Naive thymus-derived CD8-positive, alpha-beta T cell (primary cell): ENCODE measurements at places on chromosomes 2 and 18.

GRCh38 chr2:149400997-149401396 is 70.6 kb downstream of the LYPD6 start:
- DNase-seq, result no peak

DNA sequence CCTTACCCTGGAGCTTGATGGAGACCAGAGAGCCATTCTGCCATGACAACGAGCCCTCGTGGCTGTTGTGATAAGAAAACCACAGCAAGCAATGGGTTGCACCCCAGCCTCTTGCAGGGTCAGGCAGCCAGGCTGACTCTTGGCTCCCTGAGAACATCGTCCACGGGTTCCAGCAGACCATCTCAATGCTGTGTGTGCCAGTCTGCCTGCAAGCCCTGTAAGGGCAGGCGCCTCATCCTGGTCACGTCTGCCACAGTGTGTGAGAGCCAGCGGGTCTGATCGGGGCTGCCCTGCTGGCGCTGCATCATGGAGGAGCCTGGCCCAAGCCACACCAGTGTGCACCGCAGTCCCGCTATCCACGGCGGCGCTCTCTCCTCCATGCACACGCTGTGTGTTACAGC is 71.0 kb upstream of the MGAT4A start:
- no peak for DNase-seq

GRCh38 chr2:203104273-203104672 is 89.6 kb downstream of the NBEAL1 start:
- DNase-seq, result no peak

DNA sequence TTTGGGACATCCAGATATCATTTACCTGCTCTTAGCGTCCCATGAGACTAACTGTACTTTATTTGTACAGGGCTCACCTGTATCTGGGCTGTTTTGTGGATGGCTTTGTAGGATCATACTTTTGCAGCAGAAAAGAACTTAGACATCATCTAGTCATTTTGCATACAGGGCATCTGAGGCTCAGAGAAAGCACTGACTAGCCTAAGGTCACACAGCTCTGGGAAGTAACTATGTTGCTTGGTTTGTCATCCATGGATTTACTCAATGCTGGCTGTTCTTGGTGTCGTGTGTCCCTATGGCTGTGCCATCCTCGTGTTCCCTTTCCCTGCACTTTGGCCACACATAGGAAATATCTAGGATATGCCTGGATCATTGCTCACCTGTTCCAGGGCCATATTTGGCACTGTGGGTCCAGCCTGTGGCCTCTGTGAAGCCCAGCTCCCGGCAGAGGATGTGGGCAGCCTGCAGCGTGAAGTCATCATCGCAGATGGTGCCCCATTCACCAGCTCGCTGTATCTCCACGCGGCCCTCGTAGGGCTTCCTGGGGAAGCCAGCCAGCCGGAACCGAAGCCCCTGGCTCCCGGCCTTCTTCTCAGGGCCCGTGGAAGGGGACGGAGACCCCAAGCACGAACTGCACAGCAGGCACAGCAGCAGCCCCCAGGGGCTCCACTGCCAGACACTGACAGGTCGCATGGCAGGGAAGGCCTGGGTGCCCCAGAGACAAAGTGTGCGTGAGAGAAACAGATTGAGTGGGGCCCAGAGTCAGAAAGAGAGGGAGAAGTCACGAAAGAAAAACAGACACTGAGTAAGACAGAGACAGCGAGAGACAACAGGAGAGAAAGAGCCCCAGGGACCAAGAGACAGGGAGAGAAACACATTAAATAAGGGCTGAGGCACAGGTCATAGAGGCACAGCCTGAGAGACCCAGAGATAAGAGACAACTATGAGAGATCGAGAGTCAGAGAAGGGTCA is 1.5 kb downstream of the LOXL3 start:
- no peak for DNase-seq

DNA sequence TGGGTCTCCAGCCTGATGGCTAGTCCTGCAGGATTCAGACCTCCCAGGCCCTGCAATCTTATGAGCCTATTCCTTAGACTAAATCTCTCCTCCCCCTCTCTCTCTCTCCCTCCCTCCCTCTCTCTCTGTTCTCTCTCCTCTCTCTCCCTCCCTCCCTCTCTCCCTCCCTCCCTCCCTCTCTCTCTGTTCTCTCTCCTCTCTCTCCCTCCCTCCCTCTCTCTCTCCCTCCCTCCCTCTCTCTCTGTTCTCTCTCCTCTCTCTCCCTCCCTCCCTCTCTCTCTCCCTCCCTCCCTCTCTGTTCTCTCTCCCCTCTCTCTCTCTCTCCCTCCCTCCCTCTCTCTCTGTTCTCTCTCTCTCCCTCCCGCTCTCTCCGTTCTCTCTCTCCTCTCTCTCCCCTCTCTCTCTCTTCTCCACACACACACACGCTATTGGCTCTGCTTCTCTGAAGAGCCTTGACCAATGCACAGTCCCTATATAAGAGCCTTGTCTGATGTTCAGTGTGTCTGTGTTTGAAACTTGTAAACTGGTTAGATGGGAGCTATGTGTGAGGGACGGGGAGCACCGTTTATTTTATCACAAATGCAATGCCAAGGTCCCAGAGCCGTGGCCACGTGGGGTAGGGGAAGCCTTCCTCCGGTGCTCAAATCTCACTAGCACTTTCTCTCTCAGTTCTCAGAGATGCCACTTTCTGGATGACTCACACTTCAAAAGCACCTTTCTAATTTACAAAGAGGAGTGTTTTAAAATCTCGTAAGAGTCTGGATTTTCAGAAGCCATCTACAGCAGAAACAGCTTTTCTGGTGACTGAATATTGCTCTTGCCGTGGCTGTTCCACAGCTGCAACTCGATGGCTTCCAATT is 9.4 kb upstream of the PRLH start:
- DNase-seq, result no peak

- DNase-seq, result no peak
These were observed 76.2 kb upstream of the CTAGE1 start for GRCh38 chr18:22493940-22494339.

DNA sequence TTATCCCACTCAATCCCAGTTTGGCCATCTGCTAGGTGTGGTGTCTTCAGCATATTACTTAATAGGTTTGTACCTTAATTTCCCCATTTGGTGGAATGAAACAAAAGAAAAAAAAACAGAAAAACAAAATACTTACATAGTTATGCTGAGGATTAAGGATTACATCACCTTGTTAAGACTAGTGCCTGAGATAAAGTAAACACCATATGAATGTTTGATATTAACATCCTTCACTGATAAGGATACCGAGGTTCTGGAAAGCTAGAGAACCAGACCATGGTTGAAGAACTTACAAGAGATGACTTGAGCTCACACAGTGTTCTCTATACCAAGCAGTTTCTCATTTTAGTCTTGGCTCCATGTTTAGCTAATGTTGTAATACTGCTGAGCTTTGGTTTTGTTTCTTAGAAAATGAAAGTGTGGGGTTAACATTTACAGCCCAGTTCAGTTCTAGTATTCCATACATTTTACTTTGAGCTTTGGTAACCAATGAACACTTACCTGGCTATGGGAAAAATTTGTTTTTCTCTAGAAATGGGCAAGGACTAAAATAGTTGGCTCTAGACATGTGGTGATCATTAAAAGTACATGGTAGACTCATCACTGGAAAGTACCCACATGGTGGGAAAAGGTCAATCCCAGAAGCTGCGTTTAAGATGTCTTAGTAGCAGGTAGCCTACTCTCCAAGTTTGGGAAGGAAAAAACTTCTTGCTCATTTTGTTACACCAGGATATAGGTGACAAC is 5.8 kb upstream of the GPD2 start:
- DNase-seq, result no peak

DNA sequence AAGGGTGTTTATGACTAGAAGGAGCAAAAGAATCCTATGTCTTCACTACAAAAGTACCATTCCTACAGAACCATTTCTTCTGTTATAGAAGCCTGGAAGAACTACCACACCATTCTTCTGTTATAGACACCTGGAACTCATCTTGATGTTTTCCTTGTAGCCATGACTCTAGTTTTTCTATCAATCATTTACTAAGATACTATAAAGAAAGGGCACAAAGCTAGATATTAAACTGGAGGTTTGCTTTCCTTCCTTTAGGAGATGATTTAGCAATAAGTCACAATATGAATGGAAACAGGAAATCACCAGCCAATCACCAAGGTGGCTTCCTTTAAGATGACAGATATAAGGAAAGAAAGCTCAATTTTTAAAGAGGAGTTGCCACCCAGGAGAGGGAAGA is 100.3 kb upstream of the NEUROD1 start:
- no peak for DNase-seq

DNA sequence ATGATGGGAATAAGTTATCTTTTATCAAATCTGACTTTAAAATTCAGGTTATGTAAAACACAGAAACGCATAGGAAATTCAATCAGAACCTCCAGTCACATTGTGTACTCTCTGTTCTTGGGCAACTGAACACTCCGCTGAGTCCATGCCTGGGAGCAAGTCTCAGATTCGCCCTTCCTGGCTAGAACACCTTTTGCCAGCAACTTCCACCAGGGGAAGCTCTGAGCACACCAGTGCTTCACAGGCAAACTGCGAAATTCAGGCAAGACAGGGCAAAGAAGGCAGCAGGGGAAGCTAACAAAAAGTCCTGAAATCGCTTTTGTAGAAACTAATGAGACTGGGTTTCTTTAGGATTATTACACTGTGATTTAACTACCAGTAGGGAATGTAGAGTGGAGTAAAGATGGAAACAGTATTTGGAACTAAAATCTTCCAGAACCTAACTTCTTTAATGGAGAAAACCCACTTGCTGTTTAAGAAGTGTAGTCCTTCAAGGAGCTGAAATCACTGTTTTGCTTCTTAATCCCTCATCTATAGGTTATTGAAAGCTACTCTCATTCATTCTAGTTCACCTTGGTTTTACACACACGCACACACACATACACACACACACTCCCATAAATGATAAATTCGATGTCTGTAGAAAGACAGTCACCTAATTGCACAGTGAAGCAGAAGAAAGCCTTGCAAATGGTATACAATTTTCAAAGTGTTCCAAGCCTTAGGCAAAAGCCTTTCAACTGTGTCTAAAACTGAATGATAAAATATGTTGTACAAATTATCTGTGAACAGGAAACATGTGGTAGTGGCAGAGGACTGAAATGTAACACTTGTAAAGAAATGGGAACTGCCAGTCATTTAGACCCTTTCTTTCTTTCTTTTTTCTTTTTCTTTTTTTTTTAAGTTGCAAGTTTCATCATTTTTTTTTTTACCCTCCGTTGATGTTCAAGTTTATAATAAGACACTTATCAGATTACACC is 214.5 kb downstream of the TMEM182 start:
- DNase-seq, result no peak

- DNase-seq, result no peak
These were observed 6.0 kb downstream of the CAVIN2 start for GRCh38 chr2:191840921-191841320.

GRCh38 chr2:196259507-196260481 is 88.4 kb upstream of the STK17B start:
- no peak for DNase-seq

DNA sequence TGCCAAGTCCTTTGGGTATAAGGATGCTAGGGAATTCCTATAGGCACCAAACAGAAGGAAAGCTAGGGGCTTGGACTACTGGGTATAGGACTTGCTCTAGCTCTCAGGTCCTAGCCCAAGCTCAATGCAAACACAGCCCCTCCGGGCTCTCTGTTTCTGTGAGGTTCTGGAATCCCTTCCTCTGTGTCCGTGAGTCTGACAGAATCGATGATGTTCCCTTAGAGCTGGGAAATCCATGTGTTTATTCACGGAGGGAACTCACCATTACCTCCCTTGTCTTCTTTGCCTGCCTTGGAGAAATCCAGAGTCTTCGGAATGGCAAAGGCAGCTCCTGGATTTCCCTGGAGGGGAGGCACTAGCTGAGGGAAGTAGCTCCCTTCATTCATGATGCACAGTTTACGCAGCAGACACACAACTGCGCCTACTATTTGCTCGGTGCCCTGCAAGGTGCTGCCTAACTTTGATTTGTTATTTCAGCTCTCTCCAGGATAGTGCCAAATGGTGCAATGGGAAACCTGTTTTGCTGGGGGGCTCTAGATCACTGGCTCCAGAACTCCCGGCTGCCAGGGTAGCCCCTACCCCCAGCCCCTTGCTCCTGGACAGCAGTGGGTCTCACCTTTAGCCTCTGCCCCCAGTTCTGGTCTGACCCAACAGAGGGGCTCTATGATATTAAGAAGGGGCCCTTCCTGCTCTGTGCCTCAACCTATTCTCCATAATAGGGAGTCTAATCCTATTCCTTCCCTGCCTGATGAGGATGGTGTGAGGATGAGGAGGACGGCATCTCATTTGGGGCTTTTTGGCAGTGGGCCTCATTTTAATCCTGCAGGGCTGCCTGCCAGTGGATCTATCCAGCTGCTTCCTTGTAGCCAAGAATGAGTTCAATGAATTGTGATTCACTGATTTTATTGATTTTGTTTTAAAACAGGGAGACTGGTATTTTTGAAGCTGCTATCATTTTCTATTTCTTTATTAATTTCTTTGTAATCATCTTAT is 8.4 kb upstream of the PSMD1 start:
- DNase-seq, result no peak

GRCh38 chr18:26471826-26472225 is 76.5 kb downstream of the KCTD1 start:
- no peak for DNase-seq

GRCh38 chr2:54099829-54100585 is 15.4 kb upstream of the ACYP2 start:
- no peak for DNase-seq

DNA sequence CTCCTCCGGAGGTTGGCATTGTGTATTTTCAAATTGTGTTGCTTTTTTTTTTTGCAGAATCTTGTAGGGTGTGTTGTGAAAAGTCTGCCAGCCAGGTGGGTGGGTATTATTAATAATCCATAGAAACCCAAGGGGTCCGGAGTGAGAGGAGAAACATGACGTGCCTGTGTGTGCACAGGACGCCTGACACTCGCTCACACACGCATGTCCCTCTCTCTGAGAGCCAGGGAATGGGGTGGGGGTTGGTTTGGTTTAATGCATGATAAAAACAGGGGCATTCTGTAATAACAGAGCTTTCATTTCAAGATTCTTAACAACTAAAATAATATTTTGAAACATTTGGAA is 224.8 kb downstream of the FAM210A start:
- DNase-seq, result no peak

DNA sequence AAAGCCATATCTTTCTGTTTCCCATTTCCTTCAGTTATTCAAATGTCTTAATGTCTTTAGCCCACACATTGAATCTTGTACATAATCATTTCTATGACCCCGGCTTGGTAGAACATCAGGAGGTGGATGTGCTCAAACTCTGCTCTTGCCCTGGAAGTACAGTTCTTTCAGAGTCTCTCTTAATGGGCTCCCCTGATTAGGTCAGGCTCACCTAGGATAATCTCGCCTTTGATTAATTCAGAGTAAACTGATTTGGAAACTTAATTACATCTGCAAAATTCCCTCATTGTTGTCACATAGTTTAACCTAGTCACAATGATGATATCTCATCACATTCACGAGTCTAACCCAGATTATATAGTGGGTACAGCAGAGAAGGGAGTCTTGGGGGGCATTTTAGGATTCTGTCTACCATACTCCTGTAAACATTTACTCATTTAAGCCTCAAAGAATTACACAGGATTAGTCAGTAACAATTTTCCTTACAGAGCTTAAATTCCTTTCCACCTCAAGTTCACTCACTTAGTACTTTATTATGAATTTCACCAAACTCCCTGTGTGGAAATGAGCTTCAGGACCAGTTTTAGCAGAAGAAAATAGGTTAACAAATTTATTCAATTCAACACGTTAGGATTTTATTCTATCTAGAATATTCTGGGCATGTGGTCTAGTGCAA is 135.5 kb downstream of the FHOD3 start:
- no peak for DNase-seq

GRCh38 chr2:113376253-113376912 is 61.1 kb upstream of the ZNG1B start:
- no peak for DNase-seq
